CD4-positive, alpha-beta T cell treated with Interleukin-21 for 1 hour (primary cell): ENCODE measurements at places on chromosomes 1 and 21.

GRCh38 chr1:60672449-60672848 is 409.9 kb upstream of the NFIA start:
- no peak for DNase-seq

DNA sequence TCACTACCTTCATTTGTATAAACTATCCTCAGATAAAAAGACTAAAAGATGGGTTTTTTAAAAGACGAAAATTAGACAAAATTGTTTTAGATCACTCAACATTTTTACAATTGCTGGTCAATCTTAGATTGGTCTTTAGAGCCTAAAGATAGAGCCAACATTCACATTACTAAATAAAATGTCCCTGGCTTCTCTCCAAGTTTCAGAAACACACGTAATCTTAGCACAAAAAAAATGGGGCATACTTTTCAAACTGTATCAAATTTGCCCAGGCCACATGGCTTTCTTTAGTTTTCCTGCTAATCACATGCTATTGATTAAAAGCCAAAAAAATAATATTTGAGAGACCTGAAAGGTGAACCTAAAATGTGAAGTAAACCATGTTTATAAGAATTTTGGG is 288.1 kb downstream of the DPYD start:
- DNase-seq = no peak

DNA sequence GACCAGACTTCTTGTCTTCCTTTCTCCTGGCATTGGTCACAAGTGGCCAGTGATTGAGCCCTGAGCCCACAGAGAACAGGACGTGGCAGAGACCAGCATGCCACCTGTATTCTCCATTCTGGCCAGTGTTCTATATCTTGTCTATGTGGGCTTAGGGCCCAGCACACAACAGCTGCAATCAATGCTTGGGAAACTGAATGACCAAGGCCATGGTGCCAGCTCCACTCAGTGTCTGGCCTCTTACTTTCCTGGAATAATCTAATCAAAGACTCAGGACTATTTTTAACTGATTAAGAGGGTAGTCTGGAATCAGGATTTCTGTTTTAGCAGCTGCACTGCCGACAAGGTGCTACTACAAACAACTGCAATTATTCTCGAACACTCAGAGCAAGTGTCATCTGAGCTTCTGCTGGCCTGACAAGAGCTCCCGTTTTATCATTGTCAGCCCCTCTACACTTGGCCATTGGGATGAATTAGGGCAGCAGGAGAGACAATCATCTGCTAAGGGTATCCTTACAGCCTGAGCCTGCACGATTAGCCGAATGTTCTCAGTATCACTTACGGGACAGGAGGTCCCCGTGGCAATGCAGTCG is 74.4 kb upstream of the GRIK3 start:
- DNase-seq = no peak

DNA sequence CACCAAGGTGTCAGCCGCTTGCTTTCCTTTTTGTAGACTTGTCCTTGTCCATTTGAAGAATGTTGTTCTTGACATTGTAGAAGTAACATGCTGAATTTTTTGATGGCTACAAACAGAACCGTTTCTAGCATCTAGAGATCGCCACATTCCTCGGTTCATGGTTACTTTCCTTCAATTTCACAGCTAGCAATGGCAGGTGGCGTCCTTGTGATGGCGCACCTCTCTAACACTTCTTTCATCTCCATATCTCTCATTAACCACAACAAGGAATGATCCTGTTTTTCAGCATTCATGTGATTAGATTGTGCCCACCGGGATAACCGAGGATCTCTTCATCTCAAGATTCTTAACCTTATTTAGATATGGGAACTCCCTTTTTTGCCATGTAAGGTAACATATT is 2129.8 kb downstream of the NCAM2 start:
- DNase-seq = no peak

GRCh38 chr1:166980383-166980782 is 5.0 kb upstream of the ILDR2 start:
- no peak for DNase-seq

DNA sequence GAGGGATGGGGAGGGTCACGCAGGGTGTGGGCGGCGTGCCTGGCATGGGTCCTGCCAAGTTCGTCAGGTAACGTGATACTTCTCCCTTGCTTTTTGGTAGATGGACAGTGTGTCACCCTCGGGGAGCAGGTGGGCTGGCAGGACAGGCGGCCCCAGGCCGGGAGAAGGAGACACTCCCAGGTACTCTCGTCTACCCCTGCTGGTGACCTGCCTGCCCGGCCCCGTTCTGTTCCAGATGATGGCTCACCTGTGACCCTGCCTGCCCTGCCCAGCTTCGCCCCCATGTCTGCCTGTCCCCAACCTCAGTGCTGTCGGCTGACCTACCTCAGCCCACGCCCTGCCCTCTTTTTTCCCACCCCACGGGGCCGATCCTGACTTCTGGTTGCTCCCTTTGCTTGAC is 144.7 kb downstream of the PCBP3 start:
- no peak for DNase-seq
